ENCODE measurements at places on chromosomes 16 and 17.

GRCh38 chr17:31296142-31296541, 897 bp downstream of the OMG start:
- DNase-seq = no peak

DNA sequence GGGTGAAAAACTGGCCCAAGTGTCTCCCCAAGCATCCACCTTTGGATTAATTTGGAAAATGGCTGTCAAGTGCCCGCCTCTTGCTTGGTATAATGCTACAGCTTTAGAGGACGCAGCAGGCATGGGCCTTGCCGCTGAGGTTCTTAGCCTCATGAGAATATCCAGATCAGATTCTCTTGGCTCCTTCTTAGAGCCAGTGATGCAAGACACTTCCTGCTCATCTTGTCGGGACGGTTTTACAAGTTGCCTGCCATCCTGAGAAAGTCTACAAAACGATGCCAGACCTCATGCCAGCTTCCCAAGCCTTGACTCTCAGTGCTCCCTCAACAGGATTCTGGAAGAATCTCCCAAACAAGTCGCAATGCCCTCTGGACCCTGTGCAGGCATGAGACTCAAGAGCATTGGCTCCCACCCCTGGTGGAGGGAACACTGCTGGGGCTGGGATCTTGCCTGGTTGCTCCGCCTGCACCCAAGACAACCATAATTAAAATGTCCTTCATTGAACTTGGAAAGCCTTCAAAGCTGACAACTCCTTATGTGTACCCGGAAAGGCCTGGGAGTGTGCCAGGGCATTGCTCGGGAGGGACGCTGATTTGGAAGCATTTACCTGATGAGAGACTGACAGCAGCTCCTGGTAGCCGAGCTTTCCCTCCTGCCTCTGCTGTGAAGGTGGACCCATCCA, 25.8 kb upstream of the STH start:
- no peak for DNase-seq

GRCh38 chr17:49002331-49002730, 5.1 kb downstream of the IGF2BP1 start:
- DNase-seq = no peak

- DNase-seq = no peak
Observed at GRCh38 chr17:82215972-82216300, 3.3 kb upstream of the CCDC57 start.

DNA sequence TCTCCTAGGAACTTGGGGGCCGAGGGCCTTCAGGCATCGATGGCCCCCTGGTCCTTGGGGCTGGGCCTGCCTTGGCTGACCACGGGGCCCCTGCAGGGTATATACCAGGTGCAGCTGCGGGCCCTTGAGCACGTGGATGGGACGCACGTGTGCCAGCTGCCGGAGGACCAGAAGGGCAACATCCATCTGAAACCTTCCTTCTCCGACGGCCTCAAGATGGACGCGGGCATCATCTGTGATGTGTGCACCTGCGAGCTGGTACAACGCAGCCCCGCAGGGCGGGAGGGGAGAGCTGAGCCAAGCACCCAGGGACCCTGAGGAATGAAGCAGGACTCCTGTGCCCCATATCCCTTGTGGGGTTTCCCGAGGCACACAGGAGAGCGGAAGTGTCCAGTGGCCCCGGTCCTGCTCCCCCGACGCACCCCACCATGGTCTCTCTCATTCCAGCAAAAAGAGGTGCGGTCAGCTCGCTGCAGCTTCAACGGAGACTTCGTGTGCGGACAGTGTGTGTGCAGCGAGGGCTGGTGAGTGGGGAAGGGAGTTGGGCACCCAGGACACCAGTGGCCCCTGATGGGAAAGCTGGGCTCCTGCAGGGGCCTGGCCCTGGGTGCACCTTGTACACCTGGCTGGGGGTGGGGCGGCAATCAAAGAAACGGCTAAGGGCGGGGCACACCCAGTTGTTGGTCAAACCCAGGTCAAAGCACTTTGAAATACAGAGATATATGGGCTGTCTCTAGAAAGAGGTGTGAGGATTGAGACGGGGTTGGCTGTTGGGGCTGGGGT, 10.6 kb downstream of the ITGB4 start:
- no peak for DNase-seq

DNA sequence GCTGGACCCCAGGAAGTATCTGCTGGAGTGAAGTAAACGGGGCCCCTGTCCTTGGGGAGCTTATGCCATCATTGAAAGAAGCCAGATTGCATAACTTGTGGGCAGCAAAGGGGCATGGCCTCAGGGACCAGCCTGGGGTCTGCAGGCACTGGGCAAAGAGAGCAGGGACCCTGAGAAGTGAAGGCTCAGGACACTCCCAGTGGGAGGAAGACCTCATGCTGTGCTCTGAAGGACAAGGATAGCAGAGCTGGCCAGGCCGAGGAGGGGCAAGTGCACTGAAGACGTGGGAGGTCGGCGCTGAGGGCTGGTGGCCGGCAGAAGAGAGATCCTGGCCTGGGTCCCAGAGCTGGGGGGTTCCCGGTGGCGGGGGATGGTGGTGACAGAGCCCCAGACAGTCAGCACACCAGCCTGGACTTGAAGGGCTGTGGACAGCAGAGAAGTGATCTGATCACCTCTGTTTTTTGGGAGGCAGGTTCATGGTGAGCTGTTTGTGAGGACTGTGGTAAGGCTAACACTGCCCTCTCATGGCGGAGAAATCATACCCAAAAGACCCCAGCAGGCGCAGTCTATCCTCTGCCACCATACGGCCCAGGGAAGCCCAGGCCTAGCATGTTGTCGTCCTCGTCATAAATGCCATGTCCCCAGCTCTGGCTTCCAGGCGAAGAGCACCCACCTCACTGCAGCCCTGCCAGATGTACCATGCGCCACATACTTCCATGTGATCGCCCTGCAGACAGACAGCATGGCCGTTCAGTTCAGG, 7.1 kb upstream of the CNP start:
- DNase-seq = no peak

GRCh38 chr17:42855048-42855596, 4.1 kb downstream of the AOC3 start:
- no peak for DNase-seq

DNA sequence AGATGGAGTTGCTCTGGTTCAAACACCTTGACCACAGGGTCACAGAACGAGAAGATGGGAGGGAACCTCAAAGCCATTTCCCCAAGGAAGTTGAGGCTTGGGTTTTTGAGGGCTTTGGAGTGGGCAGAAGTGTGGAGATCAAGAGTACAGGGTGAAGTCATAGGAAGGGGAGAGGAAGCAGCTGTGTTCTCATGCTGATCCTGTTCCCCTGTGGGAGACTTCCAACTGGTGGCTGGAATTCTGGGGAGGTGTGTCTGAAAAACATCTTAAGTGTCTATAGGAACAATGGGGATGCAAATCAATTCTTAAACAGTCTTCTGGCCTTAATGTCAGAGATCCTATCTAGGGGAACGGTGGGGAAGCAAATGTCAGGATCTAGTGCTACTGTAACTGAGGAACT, 38.8 kb upstream of the HSBP1 start:
- no peak for DNase-seq

- no peak for DNase-seq
Observed at GRCh38 chr17:41315204-41315794, at the start of gene KRTAP17-1. Gene KRTAP17-1, minus strand, starts transcription at chr17:41315710. Its CDS starts 60 bp downstream, at chr17:41315650.

DNA sequence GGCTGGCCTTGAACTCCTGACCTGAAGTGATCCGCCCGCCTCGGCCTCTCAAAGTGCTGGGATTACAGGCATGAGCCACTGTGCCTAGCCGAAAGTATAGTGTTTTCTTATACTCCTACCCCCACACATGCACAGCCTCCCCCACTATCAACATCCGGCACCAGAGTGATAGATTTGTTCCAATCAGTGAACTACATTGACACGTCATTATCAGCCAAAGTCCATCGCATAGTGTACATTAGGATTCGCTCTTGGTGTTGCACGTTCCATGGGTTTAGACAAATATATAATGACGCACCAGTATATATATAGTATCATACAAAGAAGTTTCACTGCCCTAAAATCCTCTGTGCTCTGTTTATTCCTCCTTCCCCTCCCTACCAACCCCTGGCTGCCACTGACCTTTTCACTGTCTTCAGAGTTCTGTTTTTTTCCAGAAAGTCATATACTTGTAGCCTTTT, 11.9 kb upstream of the TM4SF5 start:
- no peak for DNase-seq

- DNase-seq = no peak
Observed at GRCh38 chr16:89921702-89922476, 1.3 kb upstream of the TUBB3 start.

DNA sequence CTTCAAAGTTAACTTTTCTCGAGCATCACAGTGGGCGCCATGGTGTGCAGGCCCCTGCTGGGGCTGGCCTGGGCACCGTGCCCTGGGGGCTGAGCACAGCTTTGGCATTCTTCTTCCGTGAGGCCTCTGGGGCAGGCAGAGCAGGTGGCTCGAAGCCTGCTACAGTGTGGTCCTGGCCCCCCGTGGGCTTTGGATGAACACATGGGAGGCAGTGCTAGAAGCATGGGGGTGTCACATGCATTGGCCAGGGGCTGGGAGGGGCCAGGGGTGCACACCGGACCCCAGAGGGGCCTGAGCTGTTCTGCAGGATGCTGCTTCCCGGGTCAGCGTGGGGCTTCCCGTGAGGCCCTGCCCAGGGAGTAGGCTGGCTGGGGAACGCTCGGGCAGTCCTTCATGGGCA, 12.1 kb upstream of the C16orf74 start:
- DNase-seq = no peak

GRCh38 chr16:85457366-85457765, 155.8 kb upstream of the GSE1 start:
- DNase-seq = no peak

DNA sequence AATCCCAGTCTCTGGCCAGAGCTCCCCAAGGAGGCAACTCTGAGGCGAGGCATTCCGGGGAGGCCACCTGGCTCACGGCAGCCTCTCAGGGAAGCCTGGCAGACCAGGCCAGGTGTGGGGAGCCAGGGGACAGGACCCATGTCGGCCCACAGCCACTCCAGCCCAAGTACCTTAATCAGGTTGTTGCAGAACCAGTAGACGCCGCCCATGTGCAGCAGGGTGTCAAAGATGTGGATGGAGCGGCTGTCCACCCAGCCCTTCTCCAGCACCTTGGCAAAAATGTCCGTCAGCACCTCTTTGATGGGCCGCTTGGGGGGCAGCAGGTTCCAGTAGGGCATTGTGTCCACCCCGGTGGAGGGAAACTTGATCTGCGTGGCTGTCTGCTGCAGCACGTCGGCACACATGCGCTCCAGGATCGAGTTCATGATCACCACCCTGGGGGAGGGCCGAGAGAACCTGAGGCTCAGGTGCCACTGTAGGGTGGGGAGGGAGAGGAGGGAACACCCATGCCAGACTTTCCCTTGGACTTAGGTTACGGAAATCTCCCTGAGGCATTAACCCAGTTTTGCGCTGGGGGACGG, 7.8 kb downstream of the CSF3 start:
- DNase-seq = no peak

- no peak for DNase-seq
Observed at GRCh38 chr17:4477255-4477791, 21.4 kb upstream of the SPNS2 start.

- DNase-seq = no peak
Observed at GRCh38 chr16:3509470-3509928, 8.7 kb downstream of the CLUAP1 start.

DNA sequence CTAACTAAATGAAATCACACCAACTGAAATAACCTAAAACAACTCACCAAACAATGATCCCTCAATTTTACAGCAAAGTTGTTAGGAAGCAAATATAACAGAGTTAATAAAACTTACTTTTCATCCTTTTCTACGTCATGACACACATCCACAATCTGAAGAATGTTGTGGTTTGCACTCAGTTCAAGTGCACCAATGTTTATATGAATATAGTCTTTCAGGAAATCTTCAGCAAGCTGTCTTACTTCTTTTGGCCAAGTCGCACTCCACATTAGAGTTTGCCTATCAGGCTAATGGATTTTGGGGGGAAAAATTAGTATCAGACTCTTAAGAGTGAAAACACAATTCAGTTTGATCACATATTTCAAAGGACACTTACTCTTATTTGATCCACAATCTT, 3.3 kb downstream of the DDX5 start:
- DNase-seq = no peak

DNA sequence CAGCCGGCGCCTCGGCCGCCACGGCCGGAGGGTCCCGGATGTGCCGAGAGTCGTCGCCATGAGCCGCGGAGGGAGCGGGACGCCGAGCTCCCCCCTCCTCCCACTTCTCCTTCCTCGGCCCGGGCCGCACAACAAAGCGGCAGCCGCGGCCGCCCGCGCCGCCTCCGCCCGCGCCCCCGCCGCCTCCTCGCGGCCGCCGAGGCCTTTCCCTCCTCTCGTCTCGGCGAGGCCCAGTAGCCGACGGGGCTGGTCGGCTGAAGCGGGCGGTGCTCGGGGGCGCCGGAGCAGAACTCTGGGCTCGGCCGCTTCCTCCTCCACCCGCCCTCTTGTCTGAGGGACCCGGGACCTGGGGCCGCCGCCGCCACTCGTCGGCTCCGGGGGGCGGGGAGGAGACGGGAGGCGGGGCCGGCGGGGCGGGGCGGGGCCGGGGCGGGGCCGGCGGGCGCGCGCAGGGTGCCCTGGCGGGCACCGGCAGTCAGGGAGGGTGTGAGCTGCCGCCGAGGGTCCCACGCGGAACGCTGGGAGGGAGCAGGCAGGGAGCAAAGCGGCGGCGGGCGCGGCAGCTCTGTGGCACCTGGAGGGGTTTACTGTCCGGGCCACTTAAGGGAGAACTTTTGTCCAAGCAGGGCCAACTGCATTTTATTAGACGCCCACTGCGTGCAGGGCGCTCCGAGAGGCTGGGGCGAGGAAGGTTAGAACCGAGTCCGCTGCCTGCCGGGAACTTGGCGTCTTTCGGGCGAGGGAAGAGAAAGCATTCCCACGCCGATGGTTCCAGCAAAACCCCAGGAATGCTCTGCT, at the start of gene SMURF2:
Gene SMURF2 (minus strand): TSS at position 332 of the 798 bp plus-strand sequence. CDS start 427 bp downstream, outside the sequence.
- peak; percentile 25 for DNase-seq

DNA sequence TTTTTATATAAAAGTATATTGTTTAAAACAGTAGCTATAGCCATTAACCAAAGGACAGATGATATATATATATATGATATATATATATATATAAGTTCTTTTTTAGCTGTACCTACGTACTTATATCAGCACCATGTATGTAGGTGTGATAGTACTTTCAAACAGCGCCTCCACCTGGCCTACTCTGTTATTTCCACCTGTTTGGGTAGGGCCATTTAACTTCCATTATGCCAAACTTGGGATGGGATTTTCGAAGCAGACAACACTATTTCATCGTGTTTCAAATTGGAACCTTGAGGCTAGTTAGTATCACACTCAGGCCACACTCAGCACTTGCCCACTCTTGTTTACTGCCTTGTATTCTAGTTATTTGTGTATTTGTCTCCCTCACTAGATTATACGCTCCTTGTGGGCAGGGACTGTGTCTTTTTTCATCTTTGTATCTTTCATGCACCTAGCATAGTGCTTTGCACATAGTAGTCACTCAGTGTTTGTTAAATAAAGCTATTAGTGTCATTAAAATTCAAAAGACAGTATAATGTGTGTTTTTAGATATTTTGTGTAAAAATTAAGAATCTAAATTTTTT, 11.8 kb upstream of the CLTC start:
- no peak for DNase-seq

GRCh38 chr17:3012926-3013581, 50.4 kb downstream of the OR1D5 start:
- no peak for DNase-seq
